ENCODE measurements at places on chromosomes 3 and 15. TPM values are rescaled to one million over a fixed set of nuclear protein-coding genes. Genes with fewer than 3 reads are reported as not detected.

DNA sequence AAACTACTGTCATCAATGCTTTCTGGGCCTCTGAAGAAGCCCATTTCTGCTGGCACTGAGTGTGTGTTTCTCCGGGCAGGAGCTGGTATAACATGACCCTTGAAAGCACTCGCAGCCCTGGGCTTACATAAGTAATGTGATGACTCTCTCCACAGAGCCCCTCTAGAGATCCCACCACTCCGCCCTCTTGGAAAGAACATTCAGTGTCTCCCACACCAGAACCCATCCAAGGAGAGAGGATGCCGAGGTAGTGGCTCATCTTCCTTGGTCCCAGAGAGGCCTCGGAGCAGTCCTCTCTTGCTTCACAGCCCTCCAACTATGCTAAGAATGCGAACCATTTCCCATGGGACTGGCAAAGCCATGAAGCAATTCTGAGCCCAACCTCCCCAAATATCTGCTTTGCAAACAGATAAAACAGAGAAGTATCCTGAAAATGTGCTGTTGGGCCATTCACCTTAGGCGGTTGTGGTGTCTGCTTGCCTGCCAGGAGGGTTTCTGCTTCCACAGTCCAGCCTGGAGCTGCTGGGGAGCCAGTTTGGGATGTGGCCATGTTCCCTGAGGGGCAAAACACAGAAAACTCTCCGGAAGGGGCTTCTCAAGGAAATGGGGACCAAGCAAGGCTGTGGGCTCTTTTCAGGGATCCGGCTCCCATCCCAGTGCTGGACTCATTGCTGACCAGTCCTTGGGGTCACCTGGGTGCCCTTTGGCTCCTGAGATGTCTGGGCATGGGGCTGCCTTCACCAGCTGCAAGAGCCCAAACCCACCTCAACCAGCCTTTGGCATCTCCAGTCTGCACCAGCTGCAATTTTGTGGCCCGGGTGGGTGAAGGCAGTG lies 47.3 kb downstream of the AMOTL2 start:
- peak; percentile 6 for ATAC-seq

DNA sequence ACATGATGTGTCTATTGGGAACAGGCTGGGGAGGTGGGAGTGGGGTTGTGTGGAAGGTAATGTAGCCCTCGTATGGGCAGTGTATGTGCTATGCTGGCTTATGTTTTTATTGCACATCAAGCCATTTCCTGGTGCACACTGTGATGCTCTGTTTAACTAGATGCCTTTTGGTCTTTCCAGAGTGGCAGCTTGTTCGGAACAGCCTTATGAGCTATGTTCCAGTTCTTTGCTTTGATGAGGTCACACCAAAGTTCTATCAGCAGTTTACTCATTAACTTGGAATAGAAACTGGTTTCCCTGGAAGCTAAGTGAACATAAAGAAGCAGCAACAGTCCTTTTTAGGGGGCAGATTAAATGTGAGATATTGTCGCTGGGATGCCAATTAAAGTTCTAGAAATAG lies 133.9 kb downstream of the DIPK2A start:
- ATAC-seq = peak; percentile 37

GRCh38 chr15:31788104-31788503 lies 242.2 kb upstream of the CHRNA7 start:
- ATAC-seq = no peak

GRCh38 chr3:38561746-38562466 lies 65.8 kb downstream of the EXOG start:
- ATAC-seq = no peak

DNA sequence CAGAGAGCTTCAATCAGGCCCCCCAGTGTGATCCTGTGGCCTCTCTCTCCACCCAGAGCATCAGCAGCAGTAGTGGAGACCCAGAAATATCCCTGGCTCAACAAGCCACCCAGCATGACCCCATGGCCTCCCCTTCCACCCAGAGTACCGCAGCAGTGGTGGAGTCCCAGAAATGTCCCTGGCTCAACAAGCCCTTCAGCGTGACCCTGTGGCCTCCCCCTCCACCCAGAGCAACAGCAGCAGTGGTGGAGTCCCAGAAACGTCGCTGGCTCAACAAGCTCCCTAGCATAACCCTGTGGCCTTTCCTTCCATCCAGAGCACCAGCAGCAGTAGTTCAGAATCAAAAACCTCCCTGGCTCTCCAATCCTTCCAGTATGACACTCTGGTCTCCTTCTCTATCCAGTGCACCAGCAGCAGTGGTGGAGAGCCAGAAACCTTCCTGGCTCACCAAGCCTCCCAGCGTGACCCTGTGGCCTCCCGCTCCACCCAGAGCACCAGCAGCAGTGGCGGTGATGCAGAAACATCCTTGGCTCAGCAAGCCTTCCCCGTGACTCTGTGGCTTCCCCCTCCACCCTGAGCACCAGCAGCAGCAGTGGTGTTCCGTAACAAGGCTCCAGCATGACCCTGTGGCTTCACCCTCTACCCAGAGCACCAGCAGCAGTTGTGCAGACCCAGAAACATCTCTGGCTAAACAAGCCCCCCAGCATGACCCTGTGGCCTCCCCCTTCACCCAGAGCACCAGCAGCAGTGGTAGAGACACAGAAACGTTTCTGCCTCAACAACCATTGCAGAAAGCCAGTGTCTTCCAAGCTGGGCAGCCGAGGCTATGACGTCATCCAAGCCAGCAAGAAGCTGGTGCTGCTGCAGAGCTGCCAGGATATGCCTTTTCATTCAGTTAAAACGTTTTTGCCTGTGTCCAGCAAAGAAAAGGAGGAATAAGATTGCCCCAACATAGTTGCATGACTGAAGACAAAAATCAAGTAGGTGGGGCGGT lies 61.3 kb upstream of the TAMM41 start:
- no peak for ATAC-seq

DNA sequence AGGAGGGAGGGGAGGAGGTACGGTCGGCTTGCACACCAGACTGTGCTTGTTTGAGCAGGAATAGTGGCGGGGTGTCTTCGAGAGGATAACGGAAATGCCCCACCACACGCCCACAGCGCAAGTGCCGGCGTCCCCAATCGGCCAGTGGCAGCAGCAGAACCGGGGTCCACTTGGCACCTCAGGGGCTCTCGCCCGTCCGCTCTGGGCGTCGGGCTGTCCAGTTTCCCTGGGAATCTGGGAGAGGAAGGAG lies 53.7 kb downstream of the CCDC54 start:
- ATAC-seq = peak; percentile 37

DNA sequence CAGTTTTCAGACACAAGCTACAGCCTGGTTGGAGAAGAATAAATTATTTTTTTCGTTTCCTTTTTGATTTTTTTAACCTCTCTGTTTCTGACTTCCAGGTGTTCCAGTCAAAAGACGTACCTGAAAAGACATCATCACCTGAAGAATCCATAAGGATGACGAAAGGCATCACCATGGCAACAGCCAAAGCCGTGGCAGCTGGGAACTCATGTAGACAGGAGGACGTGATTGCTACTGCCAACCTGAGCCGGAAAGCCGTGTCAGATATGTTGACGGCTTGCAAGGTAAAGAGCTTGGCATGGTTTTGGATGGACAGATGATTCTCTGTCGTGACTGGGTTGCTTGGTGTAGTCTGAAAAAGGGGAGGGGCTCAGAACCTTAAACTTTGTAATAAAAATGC lies 237.0 kb upstream of the TPM1 start:
- ATAC-seq = no peak

DNA sequence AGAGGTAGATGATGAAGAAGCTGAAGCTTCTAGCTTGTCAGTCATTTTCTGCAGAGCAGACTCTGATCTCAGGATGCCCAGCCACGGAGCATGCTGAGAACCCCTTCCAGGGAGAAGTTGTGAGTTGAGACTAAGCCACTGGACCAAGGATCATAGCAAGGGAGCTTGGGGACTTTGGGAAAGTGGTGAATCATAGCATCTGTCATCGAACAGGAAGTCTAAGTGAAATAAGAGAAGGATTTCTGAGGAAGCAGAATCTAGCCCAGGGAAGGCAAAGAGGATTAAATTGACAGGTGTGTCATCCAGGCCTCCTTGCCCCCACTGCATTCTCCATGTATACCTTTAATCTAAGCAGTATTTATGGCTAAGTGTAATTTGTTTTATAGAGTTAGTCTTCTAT lies 71.8 kb upstream of the TMEM108 start:
- ATAC-seq = no peak

GRCh38 chr15:81117136-81117535 lies 16.9 kb upstream of the CFAP161 start:
- peak; percentile 33 for ATAC-seq

The KIF7 gene
- total RNA-seq = 0.60 TPM

DNA sequence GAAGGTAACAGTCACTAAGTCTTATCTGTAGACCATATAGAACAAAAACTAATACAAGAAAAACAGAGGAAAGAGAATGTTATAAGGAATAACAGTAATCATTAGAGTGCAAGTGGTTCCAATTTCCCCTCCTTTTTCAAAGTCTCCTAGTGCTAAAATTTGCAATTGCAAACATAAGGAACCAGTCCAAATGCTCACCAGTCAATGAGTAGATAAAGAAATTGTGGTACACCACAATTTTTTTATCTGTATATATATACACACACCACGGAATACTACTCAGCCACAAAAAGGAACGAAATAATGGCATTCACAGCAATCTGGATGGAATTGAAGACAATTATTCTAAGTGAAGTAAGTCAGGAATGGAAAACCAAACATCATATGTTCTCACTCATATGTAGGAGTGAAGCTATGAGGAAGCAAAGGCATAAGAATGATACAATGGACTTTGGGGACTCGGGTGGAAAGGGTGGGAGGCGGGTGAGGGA lies 38.9 kb upstream of the RSL24D1 start:
- no peak for ATAC-seq

DNA sequence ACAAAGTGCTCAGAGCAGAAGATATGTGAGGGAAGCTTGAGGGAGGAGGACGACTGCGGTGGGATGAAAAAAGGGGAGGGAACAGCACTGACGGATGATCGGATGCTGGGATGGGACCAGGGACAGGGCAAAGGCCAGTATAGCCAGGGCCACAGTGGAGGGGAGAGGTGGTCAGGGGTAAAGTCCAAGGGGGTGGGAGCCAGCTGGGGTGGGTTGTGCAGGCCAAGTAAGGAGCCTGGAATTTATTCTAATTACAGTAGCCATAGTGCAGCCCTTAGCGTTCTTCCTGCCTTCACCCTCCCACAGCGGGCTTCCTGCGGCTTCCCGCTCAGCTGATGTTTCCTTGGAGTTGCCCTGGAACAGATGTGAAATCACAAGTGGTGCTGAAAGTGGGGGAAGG lies 7.6 kb upstream of the APEH start:
- ATAC-seq = no peak

- peak; percentile 80 for ATAC-seq
Observed at GRCh38 chr3:57659004-57659673, 33.7 kb downstream of the DENND6A start.
